ENCODE measurements at places on chromosomes 12 and 14.

DNA sequence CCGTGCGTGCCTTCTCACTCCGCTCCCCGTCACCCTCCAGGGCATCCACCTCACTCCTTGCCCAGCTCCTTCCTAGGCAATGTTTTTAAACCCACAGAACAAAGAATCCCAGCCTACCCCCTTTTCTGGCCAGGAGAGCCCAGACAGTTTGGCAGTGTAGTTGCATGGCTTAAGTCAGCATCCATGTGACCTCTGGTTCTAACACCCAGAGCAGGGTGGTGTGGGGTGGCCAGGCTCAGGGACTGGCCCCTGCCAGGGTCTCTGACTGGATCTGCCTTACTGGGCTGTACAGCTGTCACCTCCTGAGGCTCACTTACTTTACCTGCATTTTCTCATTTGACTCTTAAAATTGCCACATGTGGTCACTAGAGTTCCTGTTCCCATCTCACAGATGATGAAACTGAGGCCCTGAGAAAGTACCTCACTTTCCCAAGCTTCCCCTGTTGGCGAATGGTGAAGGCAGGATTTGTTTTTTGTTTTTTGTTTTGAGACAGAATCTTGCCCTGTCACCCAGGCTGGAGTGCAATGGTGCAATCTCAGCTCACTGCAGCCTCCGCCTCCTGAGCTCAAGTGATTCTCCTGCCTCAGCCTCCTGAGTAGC is 18.3 kb downstream of the SDS start:
- no peak for DNase-seq

DNA sequence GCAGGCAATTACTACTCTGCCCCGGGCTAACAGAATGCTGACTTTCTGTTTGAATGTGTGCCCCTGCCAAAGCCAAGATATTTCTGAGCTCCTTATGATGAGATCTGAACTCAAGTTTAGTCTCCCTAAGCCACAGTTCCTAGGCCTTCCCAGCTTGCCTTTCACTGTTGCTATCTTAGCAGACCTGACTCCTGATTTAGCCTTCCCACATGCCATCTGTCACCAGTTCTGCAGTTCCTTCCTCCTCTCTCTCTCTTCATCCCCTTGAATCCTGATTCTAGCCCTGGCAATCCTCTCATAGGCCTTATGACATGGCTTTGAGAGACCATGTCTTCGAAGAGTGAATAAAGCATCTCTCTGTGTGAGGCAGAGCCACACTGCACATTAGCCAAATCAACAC is 12.5 kb upstream of the SAMD4A start:
- DNase-seq, result no peak

DNA sequence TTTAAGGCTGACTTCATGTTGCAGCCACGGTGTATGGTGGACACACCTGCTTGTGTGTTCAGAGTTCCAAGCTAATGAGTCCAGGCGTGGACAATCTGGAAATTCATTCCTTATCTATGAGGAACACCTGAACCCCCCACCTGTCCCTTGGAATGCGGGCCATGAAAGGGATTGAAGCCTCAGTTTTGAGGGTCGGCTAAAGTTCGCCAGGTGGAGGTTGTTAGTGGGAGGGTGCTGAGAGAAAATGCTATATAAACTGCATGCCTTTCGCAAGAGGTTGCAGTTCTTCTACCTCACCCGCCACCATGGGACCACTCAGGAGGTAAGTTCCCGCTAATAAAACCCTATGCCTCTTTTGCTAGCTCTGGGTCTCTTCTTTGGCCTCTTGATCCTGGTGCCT is 348.0 kb downstream of the BCL11B start:
- DNase-seq, result no peak

GRCh38 chr12:7948589-7949260 is 12.7 kb upstream of the SLC2A3 start:
- DNase-seq, result no peak

- DNase-seq, result no peak
Measured at GRCh38 chr14:54742492-54743350, 159.9 kb downstream of the GCH1 start.

- DNase-seq, result no peak
Measured at GRCh38 chr14:63248211-63248610, 44.0 kb downstream of the RHOJ start.

DNA sequence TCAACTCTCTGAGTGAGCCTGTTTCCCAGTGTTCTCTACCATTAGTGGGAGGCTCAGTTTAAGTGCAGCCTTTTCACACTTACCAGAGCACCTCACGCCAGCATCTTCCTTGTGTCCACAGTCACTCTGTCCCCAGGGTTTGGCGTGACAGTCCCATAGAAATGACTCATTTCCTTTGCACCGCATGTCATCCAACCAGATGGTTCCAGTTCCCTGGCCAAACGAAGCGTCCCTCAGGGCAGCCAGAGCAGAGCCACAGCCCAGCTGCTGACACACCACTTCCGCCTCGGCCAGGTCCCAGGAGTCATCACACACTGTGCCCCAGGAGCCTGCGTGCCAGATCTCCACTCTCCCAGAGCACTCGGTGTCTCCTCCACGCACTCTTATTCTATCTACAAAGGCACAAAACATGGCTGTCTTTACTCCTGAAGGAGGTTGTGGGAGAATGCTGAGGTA is 65.4 kb downstream of the ACSM4 start:
- no peak for DNase-seq

GRCh38 chr14:74563233-74563585 is 48.8 kb downstream of the LTBP2 start:
- no peak for DNase-seq

GRCh38 chr12:100539202-100539601 is 34.3 kb upstream of the GAS2L3 start:
- no peak for DNase-seq

DNA sequence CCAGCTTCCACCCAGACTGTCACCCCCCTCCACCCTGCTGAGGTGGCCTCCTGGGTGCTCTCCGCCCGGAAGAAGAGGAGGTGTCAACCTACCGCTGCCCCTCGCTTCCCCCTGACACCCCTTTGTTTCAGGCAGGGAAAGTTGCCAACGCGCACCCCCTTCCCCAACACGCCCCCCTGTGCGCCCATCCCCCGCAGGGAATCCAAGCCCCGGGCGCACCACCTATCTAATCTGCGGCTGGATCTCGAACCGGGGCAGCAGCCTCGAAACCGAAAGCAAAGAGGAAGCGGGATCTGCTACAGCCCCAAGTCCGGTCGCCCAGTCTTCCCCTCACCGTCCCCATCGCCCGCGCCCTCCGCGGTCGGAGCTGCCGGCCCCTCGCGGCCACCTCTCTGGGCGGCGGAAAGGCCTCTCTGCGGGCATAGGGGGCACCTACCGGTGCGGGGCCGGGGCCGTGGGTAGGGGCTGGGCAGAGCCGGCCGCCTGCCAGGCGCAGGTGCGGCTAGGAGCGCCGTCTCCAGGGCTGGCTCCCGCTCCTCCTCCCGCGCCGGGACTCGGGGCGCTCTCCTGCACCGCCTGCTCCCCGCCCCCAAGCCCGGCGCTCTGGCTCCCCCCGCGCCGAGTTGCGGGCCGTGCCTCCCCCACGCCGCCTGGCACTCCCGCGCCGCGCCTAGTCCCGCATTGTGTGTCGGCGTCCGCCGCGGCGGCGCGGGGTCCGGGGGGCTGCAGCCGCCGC is 18.3 kb upstream of the PLEKHH1 start:
- DNase-seq, result peak; percentile 58

DNA sequence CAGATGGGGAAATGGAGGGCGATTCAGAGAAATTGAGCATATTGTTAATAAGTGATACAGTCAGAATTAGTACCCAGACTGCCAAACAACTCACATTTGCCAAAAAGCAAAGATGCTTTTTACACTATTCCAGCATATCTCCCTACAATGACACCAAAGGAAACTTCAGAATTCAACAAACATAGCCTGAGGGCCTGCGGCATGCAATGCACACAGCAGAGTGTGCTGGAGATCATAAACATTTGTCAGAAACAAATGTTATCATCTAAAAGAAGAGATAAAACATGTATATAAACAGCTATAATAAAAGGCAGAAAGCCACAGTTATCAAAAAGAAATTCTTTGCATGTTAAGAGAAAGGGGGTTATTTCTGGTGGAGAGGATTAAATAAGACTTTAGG is 20.1 kb upstream of the GARIN6 start:
- DNase-seq, result no peak

DNA sequence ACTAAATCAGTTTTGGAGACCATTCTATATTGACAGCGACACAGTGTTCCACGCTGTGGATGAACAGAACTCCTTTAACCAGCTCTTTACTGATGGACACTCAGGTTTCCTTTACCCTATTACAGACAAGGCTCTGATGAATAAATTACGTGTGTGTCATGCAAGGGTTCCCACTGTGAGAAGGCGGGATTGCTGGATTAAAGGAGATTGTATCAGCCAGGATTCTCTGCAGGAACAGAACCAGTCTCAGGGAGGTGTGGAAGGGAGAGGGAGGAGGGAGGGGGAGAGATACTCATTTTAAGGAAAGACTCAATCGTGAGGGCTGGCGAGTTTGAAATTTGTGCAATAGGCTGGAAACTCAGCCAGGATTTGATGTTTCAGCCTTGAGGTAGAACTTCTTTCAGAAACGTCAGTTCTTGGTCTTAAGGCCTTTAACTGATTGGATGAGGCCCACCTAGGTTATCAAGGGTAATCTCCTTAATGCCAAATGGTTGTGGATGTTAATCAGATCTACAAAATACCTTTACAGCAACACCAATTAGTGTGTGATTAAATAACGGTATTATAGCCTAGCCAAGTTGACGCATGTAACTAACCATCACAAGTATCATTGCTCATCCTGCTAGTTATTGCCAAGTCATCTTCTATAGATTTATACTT is 104.0 kb downstream of the GCH1 start:
- DNase-seq, result no peak

DNA sequence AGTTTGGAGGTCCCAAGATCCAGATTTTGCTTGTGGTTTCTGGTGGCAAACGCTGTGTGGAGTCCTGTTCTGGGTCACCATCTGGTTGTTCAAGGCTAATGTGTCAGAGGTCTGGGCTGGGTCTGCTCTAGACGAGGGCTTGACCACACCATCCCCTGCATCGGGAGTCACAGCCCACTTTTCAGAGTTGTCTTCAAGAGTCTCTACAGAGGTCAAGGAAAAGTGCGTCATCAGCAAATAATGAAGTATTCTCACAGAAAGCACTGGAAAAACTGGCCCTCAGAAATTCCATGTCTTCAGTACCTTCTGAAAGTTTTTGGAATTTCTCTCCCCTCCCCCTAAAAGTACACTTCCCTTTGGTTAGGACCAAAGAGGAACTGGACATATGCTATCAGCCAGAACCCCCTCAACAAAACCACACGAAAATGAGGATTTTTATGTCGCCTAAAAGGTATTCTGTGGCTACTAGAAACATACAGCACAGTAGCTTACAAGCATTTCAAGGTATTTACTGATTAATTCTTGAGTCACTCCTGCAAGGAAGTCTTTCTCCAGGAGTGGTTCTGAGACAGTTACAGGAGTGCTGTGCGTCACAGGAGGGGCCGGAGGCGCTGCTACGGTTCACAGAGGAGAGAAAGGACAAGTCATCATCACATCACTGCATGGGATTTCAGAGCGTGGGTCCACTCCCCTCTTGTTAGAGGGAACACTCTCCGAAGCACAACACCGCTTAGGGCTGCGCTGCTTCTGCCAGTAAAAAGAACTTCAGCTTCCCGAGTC is 35.4 kb downstream of the RAD52 start:
- DNase-seq, result no peak

DNA sequence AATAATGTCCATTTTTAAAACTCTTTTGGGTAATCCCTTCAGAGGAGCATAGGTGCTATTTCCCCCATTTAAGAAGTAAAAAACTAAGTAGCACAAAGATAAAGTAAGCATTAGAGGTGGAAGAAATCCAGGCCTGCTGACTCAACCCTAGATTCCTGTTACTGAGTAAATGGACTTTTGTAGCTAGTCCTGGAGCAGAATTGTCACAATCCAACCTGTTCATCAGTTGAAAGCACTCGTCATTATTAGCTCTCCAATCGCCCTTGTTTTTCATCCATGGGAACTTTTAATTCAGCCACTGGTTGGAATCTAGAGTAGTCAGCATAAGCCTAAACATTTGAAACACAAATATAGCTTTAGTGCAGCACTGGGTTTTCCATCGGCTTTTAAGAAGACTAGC is 139.5 kb upstream of the AMIGO2 start:
- DNase-seq, result no peak

DNA sequence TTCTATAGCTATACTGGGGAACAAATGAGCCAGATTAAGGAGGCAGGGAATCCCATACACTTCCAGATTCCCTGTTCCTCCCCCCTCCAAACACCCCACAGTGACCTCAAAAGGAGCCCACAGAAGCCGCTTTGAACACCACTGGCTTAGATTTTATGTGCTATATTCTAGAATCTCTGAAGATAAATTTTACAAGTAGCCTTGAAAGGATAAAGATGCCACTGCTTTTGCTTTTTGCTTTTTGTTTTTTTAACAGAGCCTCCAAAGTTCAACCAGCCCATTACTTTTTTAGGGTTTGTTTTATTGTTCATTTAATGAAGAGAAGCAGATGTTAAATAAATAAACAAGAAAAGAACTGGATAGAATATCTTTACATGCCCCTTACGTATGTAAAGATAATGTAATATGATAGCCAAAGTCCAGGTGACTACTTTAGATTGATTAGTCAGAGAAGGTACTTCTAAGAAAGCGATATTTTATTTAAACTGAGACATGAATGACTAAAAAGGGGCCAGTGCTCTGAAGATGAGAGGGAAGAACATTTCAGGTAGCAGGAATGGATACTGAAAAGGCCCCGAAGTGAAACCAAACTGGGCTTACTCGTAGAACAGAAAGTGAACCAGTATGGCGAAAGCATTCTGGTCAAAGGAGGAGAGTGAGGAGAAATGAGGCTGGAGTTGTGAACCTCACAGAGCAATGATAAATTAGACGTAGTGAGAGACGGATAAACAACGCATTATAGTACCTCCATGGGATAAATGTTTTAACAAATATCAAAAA is 44.6 kb downstream of the DUSP6 start:
- DNase-seq, result no peak

DNA sequence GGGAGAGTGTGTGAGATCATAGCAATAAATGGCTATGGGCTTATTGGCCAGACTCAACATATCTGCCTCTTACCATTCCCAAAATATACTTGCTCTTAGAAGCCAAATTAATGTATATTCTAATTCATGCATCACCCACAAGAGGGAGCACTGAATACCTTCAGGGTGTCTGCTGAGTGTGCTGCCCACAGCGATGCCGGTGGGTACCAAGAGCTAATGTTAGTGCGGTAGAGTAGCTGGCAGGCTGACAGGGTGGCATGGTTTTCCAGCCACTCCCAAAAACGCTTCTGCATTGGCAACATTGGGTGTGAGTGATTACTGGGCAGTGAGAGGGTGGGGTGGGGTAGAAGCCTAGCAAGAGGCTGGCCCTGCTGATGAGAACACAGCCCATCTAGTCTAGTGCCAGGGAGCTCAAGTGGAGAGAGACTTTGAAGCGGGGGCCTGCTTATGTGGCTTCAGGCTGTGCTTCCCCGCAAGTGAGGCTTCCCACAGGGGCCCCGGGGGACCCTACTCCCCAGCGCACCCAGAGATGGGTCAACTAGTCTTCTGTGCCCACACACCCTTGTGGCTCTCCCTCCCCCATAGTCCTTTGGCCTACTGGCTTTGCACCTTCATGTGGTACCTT is 9.2 kb upstream of the PLEKHD1 start:
- no peak for DNase-seq

GRCh38 chr12:39127401-39127800 is 222.0 kb upstream of the CPNE8 start:
- no peak for DNase-seq

All from CD4-positive, alpha-beta T cell treated with Interleukin-17A for 1 hour (primary cell).